Stimulated activated CD4-positive, alpha-beta T cell treated with anti-CD3 and anti-CD28 coated beads, Interleukin-1b, Interleukin-23, amount 100 ng/mL, for 24 hours (primary cell): ENCODE measurements at places on chromosomes 7 and 10.

DNA sequence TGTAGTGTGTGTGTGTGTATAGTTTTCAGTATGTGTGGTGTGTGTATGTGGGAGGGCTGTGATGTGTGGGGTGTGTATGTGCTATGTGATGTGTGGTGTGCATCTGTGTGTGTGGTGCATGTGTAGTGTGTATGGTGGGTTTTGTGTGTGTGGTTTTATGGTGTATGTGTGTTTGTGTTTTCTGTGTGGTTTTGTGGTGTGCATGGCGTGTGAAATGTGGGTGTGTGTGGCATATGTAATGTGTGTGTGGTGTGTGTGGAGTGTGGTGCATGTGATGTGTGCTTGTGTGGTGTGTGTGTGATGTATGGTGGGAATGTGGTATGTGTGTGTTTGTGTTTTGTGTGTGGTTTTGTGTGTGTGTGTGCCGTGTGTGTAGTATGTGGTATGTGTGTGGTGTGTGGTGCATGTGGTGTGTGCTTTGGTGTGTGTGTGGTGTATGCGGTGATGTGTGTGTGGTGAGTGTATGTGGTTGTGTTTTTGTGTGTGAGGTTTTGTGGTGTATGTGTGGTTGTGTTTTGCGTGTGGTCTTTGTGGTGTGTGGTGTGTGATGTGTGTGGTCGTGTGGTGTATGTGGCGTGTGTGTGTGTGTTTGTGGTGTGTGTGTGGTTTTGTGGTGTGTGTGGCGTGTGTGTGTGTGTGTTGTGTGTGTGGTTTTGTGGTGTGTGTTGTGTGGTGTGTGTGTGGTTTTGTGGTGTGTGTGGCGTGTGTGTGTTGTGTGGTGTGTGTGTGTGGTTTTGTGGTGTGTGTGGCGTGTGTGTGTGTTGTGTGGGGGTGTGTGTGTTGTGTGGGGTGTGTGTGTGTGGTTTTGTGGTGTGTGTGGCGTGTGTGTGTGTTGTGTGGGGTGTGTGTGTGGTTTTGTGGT lies 18.0 kb upstream of the PPP2R2D start:
- no peak for DNase-seq

DNA sequence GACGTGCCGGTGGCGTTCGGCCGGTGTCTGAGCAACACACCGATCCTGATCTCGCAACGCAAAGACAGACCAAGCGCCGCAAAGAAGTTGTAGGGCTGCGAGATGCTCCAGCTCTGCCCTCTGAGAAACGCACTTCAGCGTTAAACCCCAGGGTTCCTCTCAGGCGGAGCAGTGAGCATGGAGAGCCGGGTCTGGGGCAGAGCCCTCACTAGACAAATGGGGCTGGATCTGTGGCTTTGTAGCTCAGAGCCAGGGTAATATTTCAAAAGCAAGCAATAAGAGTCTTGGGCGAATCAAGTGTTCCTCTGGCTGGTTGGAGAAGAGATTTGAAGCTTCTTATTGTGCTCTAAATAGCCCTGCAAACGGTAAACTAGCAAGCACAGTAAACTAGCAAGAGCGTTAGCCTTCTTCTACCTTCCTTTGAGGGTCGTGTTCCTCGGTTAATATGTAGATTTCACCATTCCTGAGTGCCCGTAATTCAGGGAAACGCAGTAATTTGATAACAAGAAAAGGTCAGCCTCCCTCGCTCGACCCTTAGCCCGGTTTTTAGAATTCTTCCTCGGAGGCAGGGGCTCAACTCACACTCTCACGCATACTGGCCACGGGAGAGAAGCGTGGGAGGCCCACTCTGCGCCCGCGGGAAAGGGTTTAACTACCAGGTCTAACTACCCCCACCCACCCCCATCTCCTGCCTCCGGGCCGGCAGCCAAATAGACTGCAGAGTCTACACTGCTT lies 6.7 kb downstream of the SKAP2 start:
- no peak for DNase-seq

GRCh38 chr7:100837099-100837836 lies 9.9 kb upstream of the EPHB4 start:
- DNase-seq: peak; percentile 71

DNA sequence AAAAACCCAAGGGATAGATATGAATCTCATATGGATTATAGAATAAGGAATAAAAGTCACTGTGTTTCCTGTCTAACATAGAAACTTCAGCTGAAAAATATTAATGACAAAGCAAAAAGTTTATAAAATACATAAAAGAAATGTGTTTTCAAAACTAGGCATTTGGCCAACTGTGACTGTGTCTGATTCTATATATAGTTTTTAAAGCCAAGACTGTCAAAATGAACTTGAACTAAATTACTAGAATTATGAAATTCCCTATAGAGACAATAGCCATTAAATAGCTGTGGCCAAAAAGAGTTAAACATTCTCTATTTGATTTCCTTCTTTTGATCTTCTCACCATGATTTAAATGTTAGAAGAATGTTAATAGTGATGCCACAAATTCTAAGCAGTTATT lies 311.2 kb upstream of the SEMA3D start:
- no peak for DNase-seq

GRCh38 chr10:30447125-30447799 lies 13.3 kb downstream of the MAP3K8 start:
- DNase-seq: no peak

DNA sequence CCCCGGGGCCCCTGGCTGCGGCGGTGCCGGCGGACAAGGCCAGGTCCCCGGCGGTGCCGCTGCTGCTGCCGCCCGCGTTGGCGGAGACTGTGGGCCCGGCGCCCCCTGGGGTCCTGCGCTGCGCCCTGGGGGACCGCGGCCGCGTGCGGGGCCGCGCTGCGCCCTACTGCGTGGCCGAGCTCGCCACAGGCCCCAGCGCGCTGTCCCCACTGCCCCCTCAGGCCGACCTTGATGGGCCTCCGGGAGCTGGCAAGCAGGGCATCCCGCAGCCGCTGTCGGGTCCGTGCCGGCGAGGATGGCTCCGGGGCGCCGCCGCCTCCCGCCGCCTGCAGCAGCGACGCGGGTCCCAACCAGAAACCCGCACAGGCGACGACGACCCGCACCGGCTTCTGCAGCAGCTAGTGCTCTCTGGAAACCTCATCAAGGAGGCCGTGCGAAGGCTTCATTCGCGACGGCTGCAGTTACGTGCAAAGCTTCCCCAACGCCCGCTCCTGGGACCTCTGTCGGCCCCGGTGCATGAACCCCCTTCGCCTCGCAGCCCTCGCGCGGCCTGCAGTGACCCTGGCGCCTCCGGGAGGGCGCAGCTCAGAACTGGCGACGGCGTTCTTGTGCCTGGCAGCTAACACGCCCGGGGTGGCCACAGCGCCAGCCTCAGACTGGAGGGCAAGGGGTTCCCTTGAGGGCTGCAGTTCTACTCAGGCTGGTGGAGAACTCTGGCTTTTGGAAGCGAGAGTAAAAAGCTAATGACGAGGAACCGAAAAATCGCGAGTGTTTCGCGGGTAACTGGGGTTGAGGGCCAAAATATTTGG lies 804 bp downstream of the FRAT1 start:
- DNase-seq: peak; percentile 32

- no peak for DNase-seq
These were observed 31.3 kb downstream of the LAMB1 start for GRCh38 chr7:107971613-107972012.

- no peak for DNase-seq
These were observed 47.4 kb downstream of the ALOX5 start for GRCh38 chr10:45421221-45422097.

- DNase-seq: no peak
These were observed 42.0 kb downstream of the GNA12 start for GRCh38 chr7:2802101-2802500.
